Endothelial cell (in vitro differentiated cells): ENCODE measurements at places on chromosomes 4 and X.

- no peak for DNase-seq
Measured at GRCh38 chrX:115892787-115893671, 277.5 kb upstream of the AGTR2 start.

- no peak for DNase-seq
Measured at GRCh38 chr4:32689518-32689917, 1969.3 kb downstream of the PCDH7 start.

DNA sequence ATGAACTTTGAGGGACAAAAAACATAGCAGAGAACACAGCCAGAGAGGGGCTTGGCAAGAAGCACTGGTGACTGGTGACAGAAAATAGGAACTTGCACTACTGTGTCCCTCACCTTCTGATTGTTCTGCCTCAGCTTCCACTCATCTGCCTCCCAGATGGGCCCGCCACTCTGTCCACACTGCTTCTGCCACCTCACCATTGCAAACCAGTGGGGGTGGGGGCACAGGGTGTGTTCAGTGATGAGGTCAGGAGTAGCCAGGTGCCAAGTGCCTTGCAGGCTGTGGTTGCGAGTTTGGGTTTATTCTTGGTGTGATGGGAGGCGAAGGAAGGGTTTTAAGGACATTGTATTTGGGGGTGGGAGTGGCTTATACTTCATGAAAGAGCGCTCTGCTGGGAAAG lies 9.1 kb upstream of the UBA1 start:
- DNase-seq, result no peak

DNA sequence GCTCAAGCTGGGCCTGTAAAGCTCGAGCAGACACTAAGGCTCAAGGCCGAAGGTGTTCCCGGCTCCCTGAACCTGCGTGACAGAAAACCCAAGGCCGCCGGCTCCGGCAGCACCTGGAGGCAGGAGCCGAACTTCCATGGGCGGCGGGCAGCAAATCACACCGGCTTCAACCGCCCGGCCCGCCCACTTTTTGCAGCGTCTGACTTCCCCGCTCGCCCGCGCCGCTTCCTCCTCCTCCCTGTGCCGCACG lies 940 bp upstream of the NSD2 start:
- peak; percentile 81 for DNase-seq

GRCh38 chr4:72909461-72909860 lies 160.1 kb downstream of the COX18 start:
- DNase-seq, result peak; percentile 13
